Nucleus accumbens (tissue), 56 donors: ENCODE measurements at places on chromosomes 3 and 15.

- no peak for DNase-seq
Observed at GRCh38 chr3:122186372-122186771, 2.9 kb downstream of the CASR start.

- no peak for DNase-seq
Observed at GRCh38 chr15:38216763-38217162, 35.9 kb upstream of the SPRED1 start.

GRCh38 chr3:24224666-24225384 is 269.8 kb downstream of the THRB start:
- no peak for DNase-seq

GRCh38 chr3:128123538-128124368 is at the start of gene RUVBL1:
RUVBL1 (minus strand) TSS chr3:128123812; CDS start chr3:128123724, 88 bp downstream.
- peak; percentile 82 for DNase-seq

- no peak for DNase-seq
Observed at GRCh38 chr15:86135041-86135440, 55.4 kb downstream of the AGBL1 start.

DNA sequence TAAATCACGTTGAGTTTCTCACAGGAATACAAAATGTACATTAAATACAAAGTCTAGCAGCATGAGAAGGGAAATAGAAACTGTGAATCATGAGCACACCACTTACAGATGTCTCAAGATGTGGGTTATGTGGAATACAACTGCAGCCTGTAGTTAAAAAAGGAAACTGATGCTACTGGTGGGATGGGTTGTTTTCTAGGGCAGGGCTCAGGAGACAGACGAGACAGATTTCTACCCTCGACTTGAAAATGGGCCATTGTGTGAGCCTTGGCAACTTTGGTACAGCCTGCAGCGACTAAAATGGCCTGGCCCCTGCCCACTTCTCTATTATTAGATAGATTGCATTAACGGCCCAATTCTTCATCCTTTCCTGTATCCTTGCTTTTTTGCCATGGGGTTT is 293.1 kb downstream of the SUCLG2 start:
- no peak for DNase-seq

GRCh38 chr15:44087578-44088465 is 107.2 kb downstream of the FRMD5 start:
- DNase-seq: no peak

GRCh38 chr3:69671082-69671952 is 67.9 kb upstream of the MITF start:
- no peak for DNase-seq

GRCh38 chr15:44299997-44300396 is 11.5 kb downstream of the GOLM2 start:
- no peak for DNase-seq

DNA sequence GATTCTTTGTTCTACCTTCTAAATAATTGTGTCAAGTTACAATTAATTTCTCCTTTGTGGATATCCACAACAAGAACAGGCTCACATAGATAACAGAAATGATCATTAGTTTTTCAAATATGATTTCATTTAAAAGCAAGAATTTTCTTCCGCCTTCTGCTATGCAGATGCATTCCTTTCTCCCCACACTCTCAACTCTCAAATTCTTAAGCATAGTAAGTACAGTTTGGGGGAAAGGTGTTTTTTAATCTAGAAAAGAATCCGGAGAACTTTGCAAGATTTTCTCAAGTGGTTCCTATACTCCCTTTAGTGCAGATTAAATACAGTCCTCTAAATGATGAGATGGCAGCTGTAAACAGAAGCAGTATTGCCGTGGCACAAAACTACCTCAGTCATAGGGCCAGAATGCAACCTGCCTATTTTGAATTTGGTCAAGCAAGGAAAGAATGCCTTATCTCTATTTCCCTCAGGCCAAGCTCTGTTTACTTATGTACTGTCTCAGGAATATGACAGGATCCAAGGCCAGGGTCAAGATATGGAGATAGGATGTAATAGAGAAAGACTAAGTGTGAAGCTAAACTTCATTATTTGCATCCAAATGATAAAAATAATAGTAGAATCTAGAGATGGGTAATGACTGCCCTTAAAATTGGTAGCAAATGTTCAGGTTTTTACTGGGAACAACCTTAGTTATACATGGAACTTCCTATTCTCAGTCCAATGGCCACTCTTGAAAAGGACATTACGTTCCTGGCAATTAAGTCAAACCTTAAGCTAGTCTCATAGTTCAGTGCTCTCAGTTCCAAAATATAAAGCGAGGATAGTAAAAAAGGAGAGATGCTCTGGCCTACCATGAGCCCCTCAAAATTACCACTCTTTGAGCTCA is 77.3 kb upstream of the PHLDB2 start:
- DNase-seq: no peak

- DNase-seq: no peak
Observed at GRCh38 chr15:73677733-73678132, 6.5 kb upstream of the CD276 start.

GRCh38 chr3:109648027-109648426 is 310.7 kb upstream of the DPPA4 start:
- DNase-seq: no peak

- DNase-seq: no peak
Observed at GRCh38 chr3:134189849-134190248, 60.8 kb downstream of the RYK start.
